ENCODE measurements at places on chromosomes 5 and 9.

DNA sequence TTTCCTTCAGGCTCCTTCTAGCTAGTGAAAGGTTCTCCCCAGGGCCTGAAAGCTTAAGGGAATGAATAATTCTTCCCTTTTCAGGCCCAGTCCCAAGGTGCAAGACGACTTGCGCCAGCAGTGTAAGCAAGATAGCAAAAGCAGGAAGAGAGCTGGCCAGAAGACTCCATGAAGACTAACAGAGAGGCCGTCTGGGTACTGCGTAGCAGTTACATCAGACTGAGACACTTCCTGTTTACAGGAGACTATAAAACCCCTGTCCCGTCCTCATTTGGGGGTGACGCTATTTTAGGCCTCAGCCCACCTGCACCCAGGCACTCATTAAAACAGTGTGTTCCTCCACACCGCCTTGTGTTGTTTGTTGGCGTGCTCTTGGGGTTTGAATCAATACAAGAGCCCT, 90.7 kb upstream of the MOCS2 start:
- DNase-seq: no peak

GRCh38 chr9:20693068-20693467, 9.0 kb downstream of the FOCAD start:
- DNase-seq: no peak

DNA sequence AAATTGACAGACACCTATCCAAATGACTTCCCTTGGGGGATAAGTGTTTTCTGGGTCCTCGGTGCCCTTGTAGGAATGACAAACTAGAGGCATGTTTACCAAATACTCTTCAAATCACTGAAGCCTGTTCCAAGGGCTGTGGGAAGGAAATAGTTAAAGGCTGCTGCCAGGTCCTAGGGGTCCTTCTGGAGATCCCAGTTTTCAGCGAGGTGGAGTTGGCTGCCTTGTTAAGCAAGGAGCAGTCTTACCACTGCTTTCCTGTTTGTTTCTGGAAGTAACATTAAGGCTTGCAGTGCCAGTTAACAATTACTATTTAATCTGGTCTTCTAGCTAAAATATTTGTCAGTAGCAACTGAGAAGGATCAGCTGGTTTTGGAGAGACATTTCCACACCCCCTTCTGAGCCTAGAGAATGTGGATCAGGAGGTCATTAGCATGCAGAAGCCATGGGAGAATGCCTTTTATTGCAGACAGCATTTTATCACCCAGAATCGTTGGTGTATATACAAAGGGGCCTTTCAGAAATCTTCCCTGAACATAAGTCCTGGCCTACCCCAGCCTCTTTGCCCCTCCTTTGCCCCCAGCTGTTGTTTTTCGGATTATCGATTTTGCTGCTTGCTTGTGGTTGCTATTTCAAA, 238.8 kb downstream of the DMAC1 start:
- no peak for DNase-seq

- DNase-seq: no peak
These were observed 107.1 kb downstream of the OXCT1 start for GRCh38 chr5:41763081-41763480.

DNA sequence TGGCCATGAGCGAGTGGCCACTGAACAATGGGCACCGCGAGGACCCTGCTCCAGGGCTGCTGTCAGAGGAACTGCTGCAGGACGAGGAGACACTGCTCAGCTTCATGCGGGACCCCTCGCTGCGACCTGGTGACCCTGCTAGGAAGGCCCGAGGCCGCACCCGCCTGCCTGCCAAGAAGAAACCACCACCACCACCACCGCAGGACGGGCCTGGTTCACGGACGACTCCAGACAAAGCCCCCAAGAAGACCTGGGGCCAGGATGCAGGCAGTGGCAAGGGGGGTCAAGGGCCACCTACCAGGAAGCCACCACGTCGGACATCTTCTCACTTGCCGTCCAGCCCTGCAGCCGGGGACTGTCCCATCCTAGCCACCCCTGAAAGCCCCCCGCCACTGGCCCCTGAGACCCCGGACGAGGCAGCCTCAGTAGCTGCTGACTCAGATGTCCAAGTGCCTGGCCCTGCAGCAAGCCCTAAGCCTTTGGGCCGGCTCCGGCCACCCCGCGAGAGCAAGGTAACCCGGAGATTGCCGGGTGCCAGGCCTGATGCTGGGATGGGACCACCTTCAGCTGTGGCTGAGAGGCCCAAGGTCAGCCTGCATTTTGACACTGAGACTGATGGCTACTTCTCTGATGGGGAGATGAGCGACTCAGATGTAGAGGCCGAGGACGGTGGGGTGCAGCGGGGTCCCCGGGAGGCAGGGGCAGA, 53.3 kb downstream of the JADE2 start:
- no peak for DNase-seq

Data from omental fat pad (tissue), 4 donors.